ENCODE measurements at places on chromosomes 2 and 18. TPM values are rescaled to one million over a fixed set of nuclear protein-coding genes. Genes with fewer than 3 reads are reported as not detected.

The C2orf81 gene
- 0.94 TPM for total RNA-seq

The PRSS56 gene
- total RNA-seq = not detected

The CGREF1 gene
- 0.10 TPM for total RNA-seq

The CAVIN2 gene
- 139 TPM for total RNA-seq

The ITGB6 gene
- total RNA-seq = not detected

The MRPL53 gene
- total RNA-seq = 8.3 TPM

The CAPN14 gene
- 0.21 TPM for total RNA-seq

The CFC1 gene
- total RNA-seq = not detected

The NAT8 gene
- total RNA-seq = not detected

The VWA3B gene
- total RNA-seq = not detected

The ADCY3 gene
- 10.7 TPM for total RNA-seq

The DSG2 gene
- total RNA-seq = 0.21 TPM

The RRM2 gene
- 5.5 TPM for total RNA-seq

The IL36A gene
- total RNA-seq = not detected

The ZNF804A gene
- 0.73 TPM for total RNA-seq

The TRAPPC12 gene
- 18.3 TPM for total RNA-seq

The EFHD1 gene
- 0.42 TPM for total RNA-seq

The ANKRD30B gene
- total RNA-seq = not detected

The IL18R1 gene
- 6.5 TPM for total RNA-seq

The COL3A1 gene
- 0.42 TPM for total RNA-seq

The NETO1 gene
- total RNA-seq = 1.5 TPM

The DSG4 gene
- not detected for total RNA-seq

The SAG gene
- total RNA-seq = 0.21 TPM

The FSHR gene
- not detected for total RNA-seq

The FAM161A gene
- total RNA-seq = 0.52 TPM

The MTIF2 gene
- 16.6 TPM for total RNA-seq

The SCTR gene
- total RNA-seq = not detected

The CCDC88A gene
- total RNA-seq = 50.3 TPM

The CDKL4 gene
- not detected for total RNA-seq

The IL18RAP gene
- 33.5 TPM for total RNA-seq
